ENCODE measurements at places on chromosomes 16 and 17.

- no peak for DNase-seq
These were observed 54.7 kb downstream of the CBFA2T3 start for GRCh38 chr16:88922114-88922825.

DNA sequence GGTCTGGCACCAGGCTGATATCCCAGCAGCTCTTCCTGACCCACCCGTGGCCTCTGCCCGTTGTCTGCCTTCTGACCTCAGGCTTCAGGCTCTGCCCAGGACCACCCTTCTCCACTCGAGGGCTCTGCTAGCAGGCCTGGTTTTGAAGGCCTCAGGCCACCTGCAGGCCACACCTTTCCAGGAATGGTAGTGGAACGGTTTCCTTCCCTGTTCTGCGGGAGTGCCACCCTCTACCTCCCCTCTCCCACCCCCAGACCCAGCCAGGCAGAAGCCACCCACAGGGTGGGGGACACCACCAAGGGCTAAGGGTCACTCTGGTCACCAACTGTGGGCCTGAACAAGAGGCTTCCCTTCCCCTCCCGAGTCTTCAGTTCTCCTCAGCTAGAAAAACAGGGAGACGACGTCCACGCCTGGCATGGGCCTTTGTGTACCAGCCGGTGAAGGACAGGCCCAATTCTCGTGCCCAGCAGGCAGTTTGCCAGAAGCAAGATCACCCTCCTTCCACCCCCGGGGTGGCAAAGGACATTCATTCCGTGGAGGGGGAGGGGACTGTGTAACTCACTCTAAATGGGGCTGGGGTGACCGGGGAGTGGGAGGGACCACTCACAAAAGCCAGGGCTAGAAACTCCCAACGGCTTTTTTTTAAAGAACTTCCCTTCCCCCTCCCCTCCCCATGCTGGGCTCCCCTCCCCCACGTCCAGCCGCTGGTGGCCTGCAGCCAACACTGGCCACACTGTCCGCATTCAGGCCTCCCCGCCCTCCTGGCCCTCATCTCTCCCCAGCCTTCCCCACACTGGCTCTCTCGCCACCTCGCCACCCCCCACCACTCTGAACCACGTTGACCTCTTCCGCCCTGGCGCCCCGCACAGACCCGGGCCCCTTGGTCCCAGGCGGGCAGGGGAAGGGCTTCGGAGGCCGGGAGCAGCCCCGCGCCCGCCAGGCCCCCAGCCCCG, 7.7 kb downstream of the CBX4 start:
- no peak for DNase-seq

DNA sequence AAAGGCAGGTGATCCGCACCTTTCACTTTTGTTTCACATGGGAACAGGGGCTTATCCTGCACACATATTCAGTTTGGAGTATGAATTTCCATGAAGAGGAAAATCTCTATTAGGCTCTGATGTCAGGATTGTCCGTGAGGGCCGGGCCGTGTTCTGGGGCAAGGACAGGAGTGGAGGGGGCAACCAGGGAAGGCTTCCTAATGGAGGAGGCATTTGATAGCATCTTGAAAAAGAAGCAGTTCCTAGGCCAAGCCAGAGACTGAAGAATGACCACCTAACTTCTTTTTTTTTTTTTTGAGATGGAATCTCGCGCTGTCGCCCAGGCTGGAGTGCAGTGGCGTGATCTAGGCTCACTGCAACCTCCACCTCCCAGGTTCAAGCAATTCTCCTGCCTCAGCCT, 174.2 kb downstream of the SEC14L1 start:
- DNase-seq: no peak

GRCh38 chr16:49061137-49061714, 220.4 kb downstream of the CBLN1 start:
- DNase-seq: no peak

GRCh38 chr16:47644166-47644565, 183.0 kb downstream of the PHKB start:
- DNase-seq: no peak

GRCh38 chr17:58156839-58157803, 8.9 kb downstream of the OR4D1 start:
- peak; percentile 2 for DNase-seq

- DNase-seq: no peak
These were observed 44.9 kb downstream of the ABCA8 start for GRCh38 chr17:68910251-68910705.
